GM12878 (cell line): ENCODE measurements at places on chromosomes 2 and 18.

DNA sequence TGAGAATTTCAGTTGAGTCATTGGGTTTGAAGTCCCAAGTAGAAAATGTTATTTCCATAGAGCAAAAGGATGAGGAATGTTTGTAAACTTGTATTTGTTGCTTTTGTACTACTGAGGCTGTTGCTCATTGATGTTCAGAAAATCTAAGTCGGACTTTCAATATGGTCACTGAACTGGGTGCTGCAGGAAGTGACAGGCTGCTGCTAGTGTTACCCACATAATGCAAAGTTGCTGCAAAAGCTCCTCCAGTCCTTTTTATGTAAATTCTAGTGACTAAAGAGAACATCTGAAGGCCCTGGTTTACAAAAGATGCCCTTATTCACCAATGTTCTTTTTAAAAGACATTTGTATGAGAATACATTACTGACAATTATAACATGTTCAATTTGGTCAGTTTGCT, 131.1 kb upstream of the FAM98A start:
- DNase-seq, result no peak

GRCh38 chr2:122739732-122740593, 984.5 kb downstream of the TSN start:
- DNase-seq, result peak; percentile 34

DNA sequence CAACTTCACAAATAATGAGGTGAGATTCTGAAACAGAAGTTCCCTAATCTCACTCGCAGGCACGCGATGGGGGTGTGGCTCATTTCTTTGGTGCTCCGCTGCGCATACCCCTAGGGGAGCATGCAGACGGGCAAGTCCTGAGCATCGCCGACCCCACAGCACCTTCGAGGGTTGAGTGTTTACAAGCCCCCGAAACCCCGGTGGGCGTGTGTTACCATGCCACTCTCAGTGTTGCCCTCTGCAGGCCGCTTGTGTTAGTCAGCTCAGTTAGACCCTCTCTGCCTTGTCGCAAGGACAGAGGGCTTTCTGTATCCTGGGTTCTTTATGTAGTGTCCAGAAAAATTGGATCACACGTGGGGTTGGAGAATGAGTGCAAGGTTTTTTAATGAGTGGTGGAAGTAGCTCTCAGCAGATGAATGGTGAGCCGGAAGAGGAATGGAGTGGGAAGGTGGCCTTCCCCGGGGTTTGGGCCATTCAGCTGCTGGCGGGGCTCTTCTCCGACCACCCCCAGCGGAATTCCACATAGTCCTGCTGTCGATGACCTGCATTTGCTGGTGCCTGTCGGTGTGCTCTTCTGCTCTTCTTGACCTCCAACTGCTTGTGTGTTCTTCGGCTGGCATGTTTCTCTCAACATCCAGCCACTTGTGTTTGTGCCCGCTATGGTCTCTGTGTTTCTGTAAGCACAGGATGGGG, 191.3 kb downstream of the RPRM start:
- no peak for DNase-seq

GRCh38 chr18:40812981-40813515, 1142.0 kb upstream of the PIK3C3 start:
- no peak for DNase-seq

- no peak for DNase-seq
Observed at GRCh38 chr2:128950758-128951157, 632.1 kb upstream of the HS6ST1 start.

GRCh38 chr2:105865222-105865913, 120.7 kb downstream of the NCK2 start:
- DNase-seq, result no peak

- no peak for DNase-seq
Observed at GRCh38 chr2:6648596-6649247, 217.0 kb downstream of the CMPK2 start.

DNA sequence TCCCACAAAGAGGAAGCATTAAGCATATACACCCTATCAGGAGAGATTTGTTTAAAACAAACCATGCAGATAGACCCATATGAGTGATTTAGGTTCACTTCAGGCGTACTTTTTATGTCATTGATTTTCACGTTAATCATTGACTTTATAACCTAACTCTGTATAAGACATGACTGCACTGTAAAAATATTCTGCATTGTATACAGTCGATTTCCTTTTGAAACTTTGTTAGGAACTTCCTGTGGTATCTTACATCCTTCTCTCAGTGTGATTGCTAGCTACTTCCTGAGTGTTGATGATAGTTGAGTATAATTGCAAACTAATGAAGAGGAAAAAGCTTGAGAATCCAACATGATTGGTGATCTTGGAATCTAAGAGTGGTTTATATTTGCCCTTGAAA, 69.4 kb downstream of the XIRP2 start:
- DNase-seq, result no peak

DNA sequence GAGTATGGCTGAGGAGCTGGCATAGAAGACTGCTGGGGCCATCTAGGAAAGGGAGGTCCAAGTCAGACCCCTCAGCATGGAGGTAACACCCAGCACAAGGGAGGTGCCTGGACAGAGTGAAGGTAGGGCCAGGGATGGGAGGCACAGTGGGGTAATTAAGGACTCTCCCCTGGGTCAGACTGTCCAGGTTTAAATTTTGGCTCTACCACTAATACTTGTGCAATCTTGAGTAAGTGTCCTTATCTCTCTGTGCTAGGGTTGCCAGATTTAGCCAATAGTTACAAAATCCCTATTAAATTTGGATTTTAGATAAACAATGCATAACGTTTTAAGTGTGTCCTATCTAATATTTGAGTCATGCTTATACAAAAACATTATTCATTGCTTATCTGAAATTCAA, 109.5 kb downstream of the LOXHD1 start:
- DNase-seq, result no peak

- no peak for DNase-seq
Observed at GRCh38 chr18:40346146-40346545, 1608.9 kb upstream of the PIK3C3 start.

DNA sequence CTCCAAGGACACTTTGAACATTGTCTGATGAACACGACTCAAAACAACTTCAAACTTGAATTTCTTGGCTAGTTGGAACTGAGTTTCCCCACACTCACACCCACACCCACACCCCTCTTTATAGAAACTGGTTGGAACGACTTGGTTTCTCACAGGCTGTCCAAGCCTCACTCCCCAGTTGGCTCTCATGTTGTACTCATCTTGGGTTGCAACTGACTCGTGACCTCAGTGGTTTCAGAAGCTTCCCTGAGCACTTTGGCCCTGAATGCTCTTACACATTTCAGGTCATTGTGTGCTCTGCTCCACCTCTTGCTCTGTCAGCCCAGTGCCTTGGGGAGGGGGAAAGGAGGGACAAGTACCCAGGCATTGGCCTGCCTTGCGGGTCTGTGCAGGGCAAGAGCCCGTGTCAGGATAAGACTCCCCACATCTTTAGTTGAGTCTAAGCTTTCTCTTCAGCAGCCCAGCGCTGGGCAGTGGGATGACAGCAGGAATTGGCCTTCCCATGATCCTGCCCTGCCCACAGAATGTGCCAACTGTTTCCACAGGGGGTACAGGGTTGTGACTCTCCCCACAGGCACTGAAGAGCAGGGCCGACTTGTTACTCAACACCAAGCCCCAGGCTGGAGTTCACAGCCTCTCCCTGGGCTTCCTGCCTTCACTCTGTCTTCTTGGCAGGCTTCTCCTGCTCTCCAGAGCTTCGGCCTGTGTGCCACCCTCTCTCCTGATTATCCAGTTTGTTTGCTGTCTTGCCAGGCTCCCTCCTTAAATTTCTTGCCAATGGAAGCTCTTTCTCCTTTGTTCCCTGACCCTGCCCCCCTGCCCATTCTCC, 104.6 kb downstream of the RTN4 start:
- DNase-seq, result peak; percentile 15

GRCh38 chr2:59798687-59799232, 754.7 kb downstream of the BCL11A start:
- no peak for DNase-seq

DNA sequence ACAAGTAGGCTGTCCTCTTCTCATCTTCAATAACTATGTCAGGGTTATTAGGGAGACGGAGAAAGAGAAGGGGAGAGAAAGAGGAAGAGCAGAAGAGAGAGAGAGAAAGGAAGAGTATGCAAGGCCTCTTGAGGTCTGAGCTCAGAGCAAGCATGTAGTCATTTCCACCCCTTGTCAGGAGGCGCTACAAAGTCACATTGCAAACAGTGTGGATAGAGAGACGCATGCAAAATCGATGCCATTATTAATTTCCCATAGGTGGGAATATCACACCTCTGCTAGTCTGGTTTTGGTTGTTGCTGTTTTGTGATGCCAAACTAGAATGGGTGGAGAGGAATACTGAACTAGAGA, 24.2 kb upstream of the SERPINE2 start:
- DNase-seq, result no peak

- no peak for DNase-seq
Observed at GRCh38 chr2:191912764-191913163, 65.9 kb upstream of the CAVIN2 start.

- no peak for DNase-seq
Observed at GRCh38 chr2:207290833-207291624, 125.3 kb upstream of the KLF7 start.

- no peak for DNase-seq
Observed at GRCh38 chr18:63832470-63832869, 55.0 kb upstream of the SERPINB2 start.

- no peak for DNase-seq
Observed at GRCh38 chr2:40208463-40208862, 243.4 kb downstream of the SLC8A1 start.

DNA sequence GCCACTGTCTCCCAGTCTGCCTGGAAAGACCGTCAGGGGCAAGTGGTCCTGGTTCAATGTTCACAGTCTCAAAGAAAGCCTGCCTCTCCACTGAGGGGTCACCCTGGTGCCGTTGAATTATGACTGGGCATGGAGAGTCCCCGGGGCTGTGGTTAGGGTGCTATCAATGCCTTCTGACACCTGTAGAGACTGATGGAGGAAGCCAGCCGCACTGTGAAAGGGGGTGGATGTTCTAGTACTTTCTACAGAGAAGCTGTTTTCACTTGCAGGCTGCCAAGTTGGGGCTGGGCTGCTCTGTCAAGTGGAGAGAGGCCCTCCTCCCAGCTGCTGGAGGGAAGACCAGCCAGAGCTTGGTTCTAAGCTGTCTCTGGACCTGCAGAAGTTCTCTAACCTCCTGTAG, 80.5 kb downstream of the BCL2L11 start:
- peak; percentile 87 for DNase-seq

DNA sequence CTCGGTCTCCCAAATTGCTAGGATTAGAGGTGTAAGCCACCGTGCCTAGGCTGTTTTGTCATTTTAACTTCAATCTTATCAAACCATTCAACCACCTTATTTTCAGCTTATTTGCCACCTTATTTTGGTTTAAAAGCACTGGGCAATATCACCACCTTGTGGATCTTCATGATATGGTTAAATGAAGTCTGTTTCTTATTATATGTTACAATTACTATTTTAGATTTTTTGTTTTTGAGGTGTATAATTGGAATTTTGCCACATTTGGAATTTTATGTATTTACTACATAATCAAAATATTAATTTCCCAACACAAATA, 43.8 kb upstream of the SCN9A start:
- DNase-seq, result no peak

DNA sequence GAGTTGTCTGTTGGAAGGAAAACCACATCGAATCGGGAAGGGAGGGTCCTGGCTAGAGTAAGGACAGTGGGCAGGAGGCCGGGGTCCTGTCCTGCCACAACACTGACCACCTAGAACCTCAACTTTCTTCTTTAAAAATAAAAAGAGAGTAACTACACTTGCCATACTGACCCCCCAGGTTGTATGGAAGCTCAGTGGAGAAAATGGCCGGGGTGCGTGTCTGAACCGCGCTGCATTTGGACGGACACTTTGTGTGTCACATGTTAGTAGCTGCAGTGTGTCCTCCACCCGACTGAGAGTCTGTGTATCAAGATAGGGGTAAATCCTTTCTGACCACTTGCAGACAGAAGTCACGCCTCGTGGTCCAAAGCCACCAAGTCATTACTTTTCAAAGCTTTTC, 87.0 kb downstream of the GBX2 start:
- DNase-seq, result no peak

DNA sequence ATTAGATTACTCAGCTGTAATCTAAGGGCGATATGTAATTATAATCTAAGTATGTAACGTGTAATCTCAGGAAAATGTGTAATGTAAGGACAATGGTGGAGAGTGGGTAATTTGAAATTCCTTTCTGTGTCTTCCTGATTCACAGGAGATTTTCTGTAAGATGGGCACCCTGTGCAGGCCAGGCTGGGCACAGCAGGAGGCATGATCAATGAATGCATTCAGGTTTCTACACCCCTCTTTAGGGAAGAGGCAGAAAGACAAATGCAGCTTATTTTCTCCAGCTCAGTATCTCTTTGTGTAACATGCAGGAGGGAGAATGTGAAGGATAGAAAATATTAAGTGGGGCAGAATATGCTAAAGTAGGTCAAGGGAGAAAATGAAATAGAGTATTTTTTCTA, 320.1 kb downstream of the PIK3C3 start:
- DNase-seq, result no peak

GRCh38 chr2:133447303-133447702, 121.0 kb downstream of the NCKAP5 start:
- no peak for DNase-seq

DNA sequence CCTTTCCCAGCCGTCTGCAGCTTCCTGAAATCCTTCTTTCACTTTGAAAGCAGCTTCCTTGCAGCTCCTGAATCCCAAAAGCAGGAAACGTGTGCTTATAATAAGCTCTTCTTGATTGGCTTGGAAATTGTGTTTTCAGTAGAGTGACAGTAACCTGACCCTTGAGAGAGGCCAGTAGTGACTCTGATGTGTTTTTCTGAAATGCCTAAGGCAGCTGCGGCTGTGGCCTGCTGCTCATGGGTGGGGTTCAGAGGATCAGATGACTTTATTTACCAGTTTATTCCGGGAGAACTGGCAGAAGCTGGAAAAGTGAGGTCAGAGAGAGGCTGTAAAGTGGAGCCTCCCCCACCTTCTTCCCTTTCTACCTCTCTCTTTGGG, 31.9 kb upstream of the RPIA start:
- DNase-seq, result no peak

- DNase-seq, result no peak
Observed at GRCh38 chr2:159773426-159773825, 24.6 kb downstream of the CD302 start.

DNA sequence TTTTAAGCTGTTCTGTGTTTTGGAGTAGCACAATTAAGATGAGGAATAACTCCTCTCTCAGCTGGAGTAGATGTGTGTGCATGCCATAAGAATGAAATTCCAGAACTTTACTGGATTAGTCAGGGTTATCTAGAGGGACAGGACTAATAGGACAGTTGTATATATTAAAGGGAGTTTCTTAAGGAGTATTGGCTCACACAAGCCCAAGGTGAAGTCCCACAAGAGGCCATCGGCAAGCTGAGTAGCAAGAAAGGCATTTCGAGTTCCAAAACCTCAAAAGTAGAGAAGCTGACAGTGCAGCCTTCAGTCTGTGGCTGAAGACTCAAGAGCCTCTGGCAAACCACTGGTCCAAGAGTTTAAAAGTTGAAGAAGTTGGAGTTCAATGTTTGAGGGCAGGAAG, 113.7 kb downstream of the RIT2 start:
- DNase-seq, result no peak

DNA sequence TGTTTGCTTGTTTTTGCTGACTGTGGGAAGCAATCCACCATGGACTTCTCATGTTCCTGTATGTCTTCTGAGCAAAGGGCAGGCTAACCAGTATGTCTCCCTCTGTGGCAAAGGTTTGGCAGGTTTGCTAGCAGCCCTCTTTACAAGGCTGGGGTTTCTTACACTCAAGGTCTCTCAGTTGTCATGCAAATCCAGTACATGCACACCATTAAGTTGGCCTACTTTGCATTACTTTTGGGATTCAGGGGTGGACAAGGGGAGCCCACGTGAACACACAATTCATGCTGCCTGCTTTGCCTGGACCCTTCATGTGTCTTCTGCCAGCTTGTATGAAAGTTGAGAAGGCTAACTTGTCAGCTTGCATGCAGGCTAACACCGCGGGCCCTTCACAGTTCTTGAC, 134.9 kb downstream of the LRRTM4 start:
- DNase-seq, result no peak
